ENCODE measurements at places on chromosomes 7 and 10.

DNA sequence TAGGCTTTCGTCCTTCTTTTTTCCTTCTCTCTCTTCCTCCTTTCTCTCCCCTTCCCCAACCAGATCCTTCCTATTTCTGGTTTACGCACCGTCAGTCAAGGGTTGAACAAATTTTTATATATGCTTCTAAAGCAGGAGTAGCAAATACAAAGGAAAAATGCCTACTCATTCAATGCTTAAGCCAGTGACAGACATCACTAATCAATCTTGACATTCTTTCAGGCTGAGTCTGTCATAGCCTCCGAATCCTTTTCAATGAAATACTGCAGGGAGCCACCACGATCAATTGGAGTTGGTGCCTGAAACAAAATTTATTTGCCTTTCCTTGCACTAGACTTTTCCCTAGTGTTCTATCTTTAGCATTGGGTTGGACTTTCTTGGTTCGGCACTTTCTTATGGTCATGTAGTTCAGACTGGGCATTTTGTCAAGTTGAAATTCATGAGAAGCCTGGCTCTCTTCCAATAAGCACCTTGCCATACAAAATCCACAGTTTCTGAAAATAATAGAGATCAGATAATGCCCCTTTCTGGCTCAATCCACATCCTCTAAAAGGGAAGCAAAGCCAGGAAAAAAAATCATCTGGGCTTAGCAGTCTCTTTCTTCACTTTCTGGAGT lies 239.5 kb upstream of the PLXNA4 start:
- no peak for DNase-seq

GRCh38 chr7:37309493-37309892 lies 139.2 kb downstream of the ELMO1 start:
- no peak for DNase-seq

DNA sequence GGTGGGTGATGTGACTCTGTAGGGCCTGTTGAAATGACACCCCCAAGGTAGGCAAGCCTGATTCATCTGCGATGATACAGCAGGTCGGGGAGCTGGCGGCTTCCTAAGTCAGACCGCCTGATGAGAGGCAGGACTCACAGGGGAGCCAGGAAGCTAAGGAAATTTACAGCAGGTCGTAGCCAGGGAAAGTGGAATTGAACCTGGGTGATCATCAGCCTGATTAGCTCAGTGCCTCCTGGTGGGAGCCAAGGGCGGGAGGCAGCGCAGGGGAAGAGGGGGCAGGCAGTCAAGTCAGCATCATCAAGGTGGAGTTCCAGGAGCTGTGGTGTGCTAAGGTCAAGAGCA lies 18.5 kb upstream of the TRIM56 start:
- DNase-seq: no peak

- DNase-seq: no peak
Measured at GRCh38 chr10:84375011-84375410, 46.6 kb downstream of the CCSER2 start.

DNA sequence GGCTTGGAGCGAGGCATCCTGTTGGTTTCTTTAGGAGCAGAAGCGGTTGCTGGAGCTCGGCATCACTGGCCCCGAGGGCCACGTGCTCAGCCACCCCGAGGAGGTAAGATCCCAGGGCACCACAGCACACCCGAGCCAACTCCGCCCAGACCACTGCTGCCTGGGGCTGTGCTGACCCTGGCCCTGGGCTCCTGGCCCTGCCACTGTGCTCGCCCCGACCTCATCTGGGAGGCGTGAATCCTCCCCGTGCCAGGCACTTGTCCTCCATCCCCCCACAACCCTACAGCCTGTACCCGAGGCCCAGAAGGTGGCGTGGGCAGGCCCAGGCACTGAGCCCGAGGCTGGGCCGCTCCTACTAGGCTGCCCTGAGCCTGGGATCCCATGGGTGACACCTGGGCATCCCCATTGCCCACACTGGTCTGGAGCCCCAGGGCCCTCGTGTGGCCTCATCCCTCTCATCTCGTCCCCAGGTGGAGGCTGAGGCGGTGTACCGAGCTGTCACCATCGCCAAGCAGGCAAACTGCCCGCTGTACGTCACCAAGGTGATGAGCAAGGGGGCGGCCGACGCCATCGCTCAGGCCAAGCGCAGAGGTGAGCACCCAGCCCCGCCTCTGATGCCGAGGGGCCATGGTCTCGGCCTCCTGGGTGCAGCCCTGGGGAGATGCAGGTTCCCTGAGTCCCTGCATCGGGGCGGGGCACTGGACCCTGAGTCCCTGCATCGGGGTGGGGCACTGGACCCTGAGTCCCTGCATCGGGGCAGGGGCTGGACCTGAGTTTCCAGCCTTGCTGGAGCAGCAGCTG lies 11.8 kb downstream of the DPYSL4 start:
- no peak for DNase-seq

GRCh38 chr10:4353964-4354363 lies 472.0 kb upstream of the AKR1E2 start:
- DNase-seq: no peak

GRCh38 chr10:5467207-5467535 lies 32.2 kb downstream of the CALML5 start:
- no peak for DNase-seq

GRCh38 chr10:110481919-110482318 lies 15.8 kb upstream of the DUSP5 start:
- no peak for DNase-seq

GRCh38 chr10:96097865-96098264 lies 32.2 kb upstream of the ZNF518A start:
- DNase-seq: no peak

DNA sequence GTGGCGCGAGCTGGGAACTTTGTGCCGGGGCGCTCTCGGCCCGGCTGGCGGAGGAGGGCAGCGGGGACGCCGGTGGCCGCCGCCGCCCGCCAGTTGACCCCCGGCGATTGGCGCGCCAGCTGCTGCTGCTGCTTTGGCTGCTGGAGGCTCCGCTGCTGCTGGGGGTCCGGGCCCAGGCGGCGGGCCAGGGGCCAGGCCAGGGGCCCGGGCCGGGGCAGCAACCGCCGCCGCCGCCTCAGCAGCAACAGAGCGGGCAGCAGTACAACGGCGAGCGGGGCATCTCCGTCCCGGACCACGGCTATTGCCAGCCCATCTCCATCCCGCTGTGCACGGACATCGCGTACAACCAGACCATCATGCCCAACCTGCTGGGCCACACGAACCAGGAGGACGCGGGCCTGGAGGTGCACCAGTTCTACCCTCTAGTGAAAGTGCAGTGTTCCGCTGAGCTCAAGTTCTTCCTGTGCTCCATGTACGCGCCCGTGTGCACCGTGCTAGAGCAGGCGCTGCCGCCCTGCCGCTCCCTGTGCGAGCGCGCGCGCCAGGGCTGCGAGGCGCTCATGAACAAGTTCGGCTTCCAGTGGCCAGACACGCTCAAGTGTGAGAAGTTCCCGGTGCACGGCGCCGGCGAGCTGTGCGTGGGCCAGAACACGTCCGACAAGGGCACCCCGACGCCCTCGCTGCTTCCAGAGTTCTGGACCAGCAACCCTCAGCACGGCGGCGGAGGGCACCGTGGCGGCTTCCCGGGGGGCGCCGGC lies 870 bp downstream of the FZD1 start:
- DNase-seq: no peak

- no peak for DNase-seq
Measured at GRCh38 chr7:52209614-52210013, 825.8 kb upstream of the POM121L12 start.

GRCh38 chr10:4790045-4790444 lies 36.0 kb upstream of the AKR1E2 start:
- DNase-seq: no peak

GRCh38 chr10:28281726-28282315 lies 21.0 kb downstream of the MPP7 start:
- no peak for DNase-seq

GRCh38 chr10:92187101-92187500 lies 103.8 kb downstream of the CPEB3 start:
- DNase-seq: no peak

DNA sequence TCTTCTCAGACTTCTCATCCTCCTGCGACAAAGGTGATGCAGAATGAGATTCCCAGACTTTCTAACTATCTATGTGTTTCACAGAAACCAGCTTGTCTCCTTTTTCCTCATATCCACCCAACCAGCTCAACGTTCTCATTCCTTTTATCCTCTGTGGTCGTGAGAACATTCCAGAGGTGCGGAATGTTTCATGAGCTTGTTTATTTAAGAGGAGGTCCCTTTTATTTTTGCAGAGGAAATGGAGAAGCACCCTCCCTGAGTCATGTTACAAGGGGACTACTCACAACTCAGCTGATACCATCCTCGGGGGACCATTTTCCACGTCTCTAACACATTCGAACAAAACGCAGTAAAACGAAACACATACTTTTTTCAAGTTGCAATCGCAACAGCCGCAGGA lies 93.2 kb downstream of the ZRANB1 start:
- no peak for DNase-seq

DNA sequence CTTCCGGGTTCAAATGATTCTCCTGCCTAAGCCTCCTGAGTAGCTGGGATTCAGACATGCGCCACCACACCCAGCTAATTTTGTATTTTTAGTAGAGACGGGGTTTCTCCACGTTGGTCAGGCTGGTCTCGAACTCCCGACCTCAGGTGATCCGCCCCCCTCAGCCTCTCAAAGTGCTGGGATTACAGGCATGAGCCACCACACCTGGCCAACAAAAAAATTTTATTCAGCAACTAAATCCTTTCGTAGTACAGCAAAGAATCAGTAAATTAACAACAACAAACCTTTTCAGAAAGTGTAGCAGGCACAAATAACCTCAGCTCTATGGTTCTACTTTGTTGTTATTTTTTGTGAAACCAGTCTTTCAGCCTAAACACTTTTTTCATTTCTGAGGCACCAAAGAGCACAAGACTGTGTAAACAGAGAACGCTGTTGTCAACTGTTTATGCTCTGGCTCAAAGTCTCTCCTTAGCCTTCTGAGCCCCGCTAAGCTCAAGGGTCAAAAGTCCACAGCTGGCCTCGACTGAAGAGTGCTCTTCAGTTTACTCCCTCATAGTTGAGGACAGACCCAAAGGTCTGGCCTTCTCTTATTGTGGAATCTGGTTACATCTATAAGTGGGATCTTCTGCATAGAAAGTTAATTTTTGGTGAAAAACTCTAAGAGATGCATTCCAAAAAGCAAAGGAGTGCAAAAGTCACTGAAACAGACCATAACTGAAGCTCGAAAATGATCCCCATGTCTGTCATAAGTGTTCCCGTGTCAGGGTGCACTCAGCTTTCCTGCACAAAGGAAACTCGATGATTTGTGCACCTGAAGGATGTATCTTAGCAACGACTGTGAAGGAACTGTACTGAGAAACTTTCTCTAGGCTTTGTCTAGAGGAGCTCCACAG lies 24.6 kb upstream of the DDX50 start:
- DNase-seq: no peak

- no peak for DNase-seq
Measured at GRCh38 chr7:111666260-111666659, 104.0 kb upstream of the IMMP2L start.

DNA sequence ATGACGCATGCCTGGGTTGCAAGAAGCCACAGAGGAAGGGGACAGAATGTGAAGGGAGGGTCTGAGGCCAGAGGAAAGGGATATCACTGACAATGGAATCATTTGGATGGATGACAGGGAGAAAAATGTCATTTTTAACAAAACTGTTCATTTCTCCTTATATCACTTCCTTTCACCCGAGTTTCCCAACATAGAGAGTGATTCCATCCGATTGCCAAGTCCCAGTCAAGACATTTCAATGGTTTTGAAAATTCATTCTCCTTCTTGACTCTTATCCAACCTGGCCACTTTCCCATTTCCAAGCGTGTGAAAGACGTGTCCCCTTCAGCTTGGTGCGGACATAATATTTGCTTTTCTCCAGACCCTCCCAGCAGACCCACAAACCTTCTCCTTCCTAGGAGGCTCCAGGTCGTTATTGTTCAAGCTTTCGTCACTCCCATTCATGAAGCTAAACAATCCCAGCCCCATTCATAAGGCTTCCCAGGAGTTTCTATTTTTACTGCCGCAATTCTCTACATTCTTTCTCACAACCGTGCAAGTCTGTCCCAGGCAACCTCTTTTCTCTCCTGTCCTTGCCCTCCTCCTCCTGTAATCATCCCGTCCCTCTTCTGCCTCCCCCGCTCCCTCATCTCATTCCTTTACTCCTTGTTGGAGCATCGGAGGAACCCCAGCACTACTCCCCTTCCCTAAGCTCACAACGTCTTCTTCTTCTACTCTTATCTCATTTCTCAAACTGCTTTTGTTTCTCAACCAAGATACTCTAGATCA lies 301.3 kb upstream of the KLF6 start:
- no peak for DNase-seq

DNA sequence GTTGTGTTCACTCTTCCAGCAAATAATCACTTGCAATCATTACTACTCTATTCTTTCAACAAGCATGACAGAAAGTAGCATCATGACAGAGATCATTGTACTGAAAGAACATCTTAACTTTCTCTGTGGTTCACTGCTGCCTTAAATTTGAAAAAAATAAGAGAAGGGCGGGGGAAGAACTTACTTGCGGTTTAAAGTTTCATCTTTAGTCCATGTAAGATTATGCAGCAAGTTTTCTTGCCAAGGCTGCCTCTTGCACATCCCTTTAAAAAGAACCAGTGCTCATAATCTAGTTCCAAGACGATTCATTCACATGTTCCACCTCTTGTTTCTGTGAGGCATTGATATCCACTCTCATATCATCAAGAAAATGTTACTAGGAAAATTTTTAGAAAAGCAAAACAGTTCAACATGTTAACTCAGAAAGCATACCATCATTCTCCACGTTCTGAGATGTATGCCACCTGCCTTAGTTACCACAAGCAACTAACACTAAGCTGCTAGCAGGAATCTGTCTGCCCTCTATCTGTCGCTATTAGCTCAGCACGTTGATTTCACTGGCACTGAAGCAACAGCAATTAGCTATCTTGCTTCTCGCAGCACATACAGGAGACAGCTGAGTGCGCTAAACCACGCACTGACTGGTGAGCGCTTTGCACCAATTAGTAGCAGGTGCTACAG lies at the start of gene PCDH15:
Gene PCDH15 (minus strand): TSS at position 491 of the 681 bp plus-strand sequence. CDS start 136,969 bp downstream, outside the sequence.
- DNase-seq: no peak

- no peak for DNase-seq
Measured at GRCh38 chr10:129831150-129831549, 132.9 kb downstream of the EBF3 start.

GRCh38 chr7:1678571-1679325 lies 8.7 kb downstream of the ELFN1 start:
- no peak for DNase-seq

GRCh38 chr7:2619116-2619515 lies 12.7 kb upstream of the TTYH3 start:
- no peak for DNase-seq

GRCh38 chr7:69436946-69437345 lies 161.3 kb upstream of the AUTS2 start:
- no peak for DNase-seq

DNA sequence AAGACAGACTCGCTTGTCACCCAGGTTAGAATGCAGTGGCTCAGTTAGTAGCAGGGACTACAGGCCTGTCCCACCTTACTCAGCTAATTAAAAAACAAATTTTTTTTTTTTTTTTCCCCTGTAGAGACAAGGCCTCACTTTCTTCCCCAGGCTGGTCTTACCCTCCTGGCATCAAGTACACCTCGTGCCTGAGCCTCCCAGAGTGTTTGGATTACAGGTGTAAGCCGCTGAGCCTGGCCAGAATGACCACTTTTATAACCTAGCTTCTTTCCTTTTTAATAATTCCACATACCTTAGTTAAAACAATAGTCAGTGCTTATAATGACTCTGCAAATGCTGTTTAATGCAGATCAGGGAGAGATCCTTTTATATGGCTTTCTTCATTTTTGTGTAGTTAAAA lies 31.3 kb downstream of the RSBN1L start:
- DNase-seq: no peak

- DNase-seq: no peak
Measured at GRCh38 chr10:87734987-87735827, 75.5 kb downstream of the PAPSS2 start.

GRCh38 chr7:81810476-81811155 lies 40.8 kb upstream of the HGF start:
- no peak for DNase-seq
